DMS53 (cell line): ENCODE measurements at places on chromosomes 2 and 18.

DNA sequence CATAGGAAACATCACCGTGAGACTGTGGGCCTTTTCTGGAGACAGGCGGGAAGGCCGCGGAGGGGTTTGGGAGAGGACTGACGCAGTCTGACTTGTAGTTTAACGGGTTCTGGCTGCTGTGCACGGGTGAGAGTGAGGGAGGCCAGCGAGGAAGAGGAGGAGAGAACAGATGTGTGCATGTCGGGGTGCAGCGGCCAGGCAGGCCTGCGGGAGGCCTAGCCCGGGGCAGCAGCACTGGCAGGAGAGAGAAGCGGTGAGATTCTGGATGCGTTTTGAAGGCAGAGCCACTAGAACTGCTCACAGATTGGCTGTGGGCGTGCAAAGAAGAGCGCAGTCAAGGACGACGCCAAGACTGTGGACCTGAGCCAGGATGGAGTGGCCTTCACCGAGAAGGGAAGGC lies 53.9 kb downstream of the PTGR3 start:
- no peak for DNase-seq

DNA sequence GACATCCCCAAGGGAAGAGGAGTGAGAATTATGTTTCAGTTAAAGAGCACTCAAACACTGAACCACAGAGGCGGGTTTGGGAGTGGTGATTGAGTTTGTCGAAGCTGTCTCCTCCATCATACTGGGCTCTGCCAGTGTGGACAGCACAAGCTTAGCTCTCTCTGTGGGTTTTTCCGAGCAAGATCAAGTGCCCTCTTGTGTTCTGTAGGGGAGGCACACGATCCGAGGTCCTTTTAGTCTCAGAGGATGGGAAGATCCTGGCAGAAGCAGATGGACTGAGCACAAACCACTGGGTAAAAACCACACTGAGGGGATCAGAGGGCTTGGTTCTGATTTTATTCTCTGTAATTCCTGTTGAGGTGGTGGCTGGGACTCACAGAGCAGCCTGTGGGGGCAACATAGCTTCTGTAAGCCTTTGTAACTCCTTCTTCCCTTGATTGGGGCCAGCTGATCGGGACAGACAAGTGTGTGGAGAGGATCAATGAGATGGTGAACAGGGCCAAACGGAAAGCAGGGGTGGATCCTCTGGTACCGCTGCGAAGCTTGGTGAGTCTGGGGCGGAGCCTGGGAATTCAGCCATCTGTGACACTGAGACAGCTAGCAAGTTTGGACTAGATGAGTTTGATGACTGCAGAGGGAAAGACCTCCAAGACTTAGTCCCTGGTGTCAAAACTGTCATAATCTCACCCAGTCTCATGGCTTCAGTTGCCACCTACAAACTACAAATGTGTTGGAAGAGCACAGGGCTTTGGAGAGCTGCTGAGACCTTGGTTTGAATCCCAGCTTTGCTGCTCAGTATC lies 2.0 kb downstream of the NAGK start:
- DNase-seq: peak; percentile 65

- DNase-seq: no peak
Measured at GRCh38 chr2:232329716-232330067, 48.9 kb upstream of the ALPP start.

DNA sequence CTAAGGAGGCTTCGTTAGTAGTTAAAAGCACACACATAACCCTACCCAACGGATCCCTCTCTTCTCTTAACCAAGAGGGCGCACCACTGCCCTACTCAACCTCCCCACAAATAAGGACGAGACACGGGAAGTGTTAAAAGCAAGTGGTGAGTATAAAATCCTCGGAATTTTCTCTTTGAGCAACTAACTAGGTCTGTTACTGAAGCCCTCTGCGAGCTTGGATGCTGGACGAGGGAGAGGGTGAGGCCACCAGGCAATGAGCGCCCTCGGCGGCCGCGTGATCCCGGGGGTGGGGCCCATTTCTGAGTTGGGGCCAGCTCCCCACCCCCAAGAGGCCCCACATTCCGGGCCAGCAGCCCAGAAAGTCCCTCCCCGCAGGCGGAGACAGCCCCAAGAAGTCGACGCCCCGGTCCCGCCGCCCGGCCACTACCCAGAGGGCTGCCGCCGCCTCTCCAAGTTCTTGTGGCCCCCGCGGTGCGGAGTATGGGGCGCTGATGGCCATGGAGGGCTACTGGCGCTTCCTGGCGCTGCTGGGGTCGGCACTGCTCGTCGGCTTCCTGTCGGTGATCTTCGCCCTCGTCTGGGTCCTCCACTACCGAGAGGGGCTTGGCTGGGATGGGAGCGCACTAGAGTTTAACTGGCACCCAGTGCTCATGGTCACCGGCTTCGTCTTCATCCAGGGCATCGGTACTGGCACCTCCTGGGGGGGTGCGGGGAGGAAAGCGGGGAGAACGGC lies at the start of gene CYBRD1:
TSS of gene CYBRD1 (plus strand) at position 423 of the 736 bp plus-strand sequence. CDS start at position 495, 72 bp downstream.
- DNase-seq: peak; percentile 56

GRCh38 chr2:85992611-85993010 lies 103.8 kb upstream of the ST3GAL5 start:
- DNase-seq: no peak

- no peak for DNase-seq
Measured at GRCh38 chr2:106867196-106867953, 18.6 kb downstream of the ST6GAL2 start.

GRCh38 chr2:85577386-85578242 lies at the start of gene VAMP8:
VAMP8 (plus strand) TSS chr2:85577586; CDS start chr2:85577647, 61 bp downstream.
- peak; percentile 88 for DNase-seq

GRCh38 chr2:236161082-236161462 lies 7.1 kb downstream of the GBX2 start:
- DNase-seq: no peak

DNA sequence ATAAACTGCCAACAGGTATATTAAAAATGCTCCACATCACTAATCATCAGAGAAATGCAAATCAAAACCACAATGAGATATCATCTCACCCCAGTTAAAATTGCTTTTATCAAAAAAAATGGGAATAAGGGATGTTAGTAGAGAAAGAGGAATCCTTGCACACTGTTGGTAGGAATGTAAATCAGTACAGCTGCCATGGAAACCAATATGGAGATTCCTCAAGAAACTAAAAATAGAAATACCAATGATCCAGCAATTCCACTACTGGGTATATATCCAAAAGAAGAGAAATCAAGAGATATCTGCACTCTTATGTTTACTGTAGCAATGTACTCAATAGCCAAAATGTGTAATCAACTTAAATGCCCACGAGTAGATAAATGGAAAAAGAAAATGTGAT lies 40.6 kb downstream of the ZRANB3 start:
- no peak for DNase-seq

GRCh38 chr18:58493516-58494253 lies 135.2 kb downstream of the ALPK2 start:
- peak; percentile 88 for DNase-seq

- DNase-seq: no peak
Measured at GRCh38 chr2:226847511-226847910, 11.7 kb downstream of the RHBDD1 start.

GRCh38 chr18:55517055-55517454 lies 70.9 kb downstream of the TCF4 start:
- peak; percentile 14 for DNase-seq

GRCh38 chr2:164551519-164551918 lies 69.8 kb downstream of the GRB14 start:
- DNase-seq: no peak

DNA sequence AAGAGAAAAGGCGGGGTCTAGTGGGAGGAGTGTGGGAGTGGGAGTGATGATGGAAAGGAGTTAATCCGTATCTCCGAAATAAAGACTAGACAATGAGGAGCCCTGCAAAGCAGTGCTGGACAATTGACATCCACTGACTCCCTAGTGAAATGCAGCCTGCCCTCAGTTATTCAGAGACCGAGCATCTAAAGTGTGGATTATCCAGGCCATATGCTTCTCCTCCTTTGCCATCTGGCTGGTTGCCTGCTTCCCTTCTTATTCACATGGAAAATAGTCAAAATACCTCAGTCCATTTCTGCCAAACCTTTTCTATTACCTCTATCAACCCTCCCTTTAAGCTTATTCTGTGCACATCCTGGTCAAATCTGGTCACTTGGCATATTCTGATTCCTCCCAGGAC lies 288.8 kb upstream of the SIX3 start:
- no peak for DNase-seq

DNA sequence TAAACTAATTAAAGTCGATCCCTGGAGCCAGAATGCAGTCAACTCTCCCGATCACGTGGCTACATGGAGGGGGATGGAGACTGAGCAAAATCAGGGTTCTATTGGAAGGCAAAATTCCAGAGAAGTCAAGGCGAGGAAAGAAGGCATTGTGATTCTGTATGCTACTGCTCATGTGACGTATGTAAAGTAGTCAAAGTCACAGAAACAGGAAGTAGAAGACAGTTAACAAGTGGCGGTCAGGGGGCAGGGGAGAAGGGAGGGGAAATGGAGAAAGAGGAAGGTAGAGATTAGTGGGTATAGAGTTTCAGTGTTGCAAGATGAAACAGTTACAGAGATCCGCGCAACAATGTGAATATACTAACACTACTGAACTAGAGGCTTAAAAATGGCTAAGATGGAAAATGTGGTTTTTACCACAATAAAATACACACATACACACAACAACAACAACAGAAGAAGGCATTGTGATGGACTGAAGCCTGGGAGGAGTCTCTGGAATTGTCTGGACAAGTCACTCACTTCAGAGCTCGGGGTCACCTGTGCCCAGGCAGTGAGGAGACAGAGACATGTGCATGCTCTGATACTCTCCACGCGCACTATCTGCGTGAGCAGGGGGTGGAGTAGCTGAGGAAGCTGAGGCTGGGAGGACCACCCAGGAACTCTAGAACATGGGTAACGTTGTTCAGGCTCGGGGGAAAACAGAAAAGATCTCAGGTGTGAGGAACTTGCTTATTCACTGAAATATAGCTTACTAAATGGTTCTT lies 89.9 kb upstream of the CDCA7 start:
- DNase-seq: no peak

DNA sequence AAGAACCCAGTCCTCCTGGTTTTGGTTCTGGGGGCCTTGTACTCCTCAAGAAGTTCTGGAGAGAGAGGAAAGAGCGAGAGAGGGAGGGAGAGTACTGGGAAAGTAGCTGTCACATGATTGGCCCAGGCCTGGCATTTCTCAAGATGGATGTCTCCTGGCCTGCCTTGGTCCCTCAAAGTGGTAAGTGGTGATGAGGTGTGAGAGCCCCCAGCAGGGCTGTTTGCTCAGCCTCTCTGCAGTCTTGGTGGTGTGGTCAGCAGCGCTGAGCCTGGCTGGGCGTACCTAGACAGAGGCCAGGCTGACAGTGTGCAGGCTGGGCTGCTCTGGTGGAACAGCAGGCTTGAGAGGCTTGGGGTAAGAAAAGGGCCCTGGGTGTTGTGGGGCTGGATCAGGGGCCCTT lies 2.5 kb downstream of the SPEG start:
- no peak for DNase-seq

- no peak for DNase-seq
Measured at GRCh38 chr2:68807821-68808266, 63.4 kb downstream of the BMP10 start.

DNA sequence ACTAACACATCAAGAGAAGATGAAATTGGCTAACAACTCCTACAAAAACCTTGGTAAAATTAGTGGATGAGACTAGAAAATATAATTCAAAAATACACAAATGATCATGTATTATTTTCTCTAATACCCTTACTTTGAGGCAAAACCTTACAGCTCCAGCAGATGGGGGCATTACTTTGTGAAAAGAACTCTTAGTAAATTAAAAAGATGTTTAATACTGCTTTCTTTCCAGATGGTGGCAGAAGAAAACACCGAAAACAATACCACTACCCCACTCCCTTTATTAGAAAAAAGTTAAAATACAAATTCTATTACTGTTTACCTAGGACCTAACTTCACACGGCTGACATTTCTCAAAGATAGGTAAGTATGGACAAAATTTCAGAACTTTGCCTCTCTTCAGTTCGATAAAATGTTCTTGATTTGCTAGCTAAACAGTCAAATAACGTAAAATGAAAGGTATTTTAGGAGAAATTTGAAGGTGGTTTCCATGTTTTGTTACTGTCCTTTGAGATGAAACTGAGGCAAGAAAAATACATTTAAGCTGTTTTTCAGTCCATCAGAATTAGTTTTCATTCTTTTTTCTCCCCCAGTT lies 30.6 kb downstream of the ORC4 start:
- peak; percentile 37 for DNase-seq

- no peak for DNase-seq
Measured at GRCh38 chr2:14923820-14924580, 291.5 kb downstream of the LRATD1 start.

- no peak for DNase-seq
Measured at GRCh38 chr18:48698707-48699106, 159.9 kb downstream of the CTIF start.

DNA sequence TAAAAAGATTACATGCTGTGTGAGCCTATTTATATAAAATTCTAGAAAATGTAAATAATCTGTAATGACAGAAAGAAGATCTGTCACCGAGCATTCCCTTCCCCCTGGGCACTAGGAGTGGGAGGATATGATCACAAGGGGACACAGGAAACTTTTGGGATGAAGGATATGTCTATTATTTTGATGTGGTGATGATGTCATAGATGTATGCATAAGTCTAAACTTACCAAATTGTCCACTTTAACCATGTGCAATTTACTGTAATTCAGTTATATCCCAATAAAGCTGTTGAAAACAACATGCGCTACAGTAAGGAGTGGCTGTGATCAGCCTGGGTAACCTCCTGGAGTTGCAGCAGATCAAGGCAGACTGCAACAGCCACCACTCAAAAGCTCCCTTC lies 148.9 kb downstream of the ZBTB7C start:
- DNase-seq: no peak

- DNase-seq: no peak
Measured at GRCh38 chr2:166188084-166188483, 60.3 kb upstream of the SCN1A start.

- no peak for DNase-seq
Measured at GRCh38 chr18:44246001-44246400, 434.7 kb upstream of the SETBP1 start.

GRCh38 chr2:209663656-209664055 lies 108.0 kb upstream of the UNC80 start:
- DNase-seq: no peak

DNA sequence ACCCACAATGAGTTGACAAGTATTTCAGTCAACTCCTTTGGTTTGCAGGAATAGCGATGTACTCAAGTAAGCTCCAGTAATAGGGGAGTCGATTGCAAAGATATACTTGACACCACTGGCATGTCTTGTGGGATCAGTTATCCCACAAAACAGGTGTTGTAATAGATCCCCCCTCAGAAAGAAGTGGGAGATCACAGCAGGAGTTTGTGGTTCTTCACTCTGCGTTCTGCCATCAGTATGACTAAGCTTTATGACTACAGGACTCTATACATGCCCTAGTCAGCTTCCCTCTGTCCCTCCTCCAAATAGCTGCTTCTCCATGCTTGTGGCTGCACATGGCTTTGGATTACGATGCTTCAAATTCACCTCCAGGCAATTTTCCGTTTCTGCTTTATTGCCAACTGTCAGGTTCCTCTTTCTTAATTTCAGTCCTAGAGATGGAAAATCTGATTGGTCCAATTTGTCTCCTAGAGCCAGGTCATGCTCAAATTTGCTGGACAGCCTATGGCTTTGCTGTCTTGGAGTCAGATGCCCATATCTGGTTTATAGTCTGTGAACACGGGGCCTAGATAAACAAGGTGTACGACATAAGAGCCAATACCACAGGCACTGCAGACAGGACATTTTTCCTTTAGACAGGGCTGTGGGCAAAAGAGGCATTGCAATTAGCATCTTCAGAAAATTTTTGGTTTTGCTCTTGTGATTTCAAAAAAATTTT lies 221.7 kb downstream of the PAX3 start:
- DNase-seq: no peak
